Stimulated activated CD8-positive, alpha-beta memory T cell treated with anti-CD3 and anti-CD28 coated beads, Interleukin-2, amount 100 ng/mL, for 1 hour (primary cell): ENCODE measurements at places on chromosomes 11 and 22.

DNA sequence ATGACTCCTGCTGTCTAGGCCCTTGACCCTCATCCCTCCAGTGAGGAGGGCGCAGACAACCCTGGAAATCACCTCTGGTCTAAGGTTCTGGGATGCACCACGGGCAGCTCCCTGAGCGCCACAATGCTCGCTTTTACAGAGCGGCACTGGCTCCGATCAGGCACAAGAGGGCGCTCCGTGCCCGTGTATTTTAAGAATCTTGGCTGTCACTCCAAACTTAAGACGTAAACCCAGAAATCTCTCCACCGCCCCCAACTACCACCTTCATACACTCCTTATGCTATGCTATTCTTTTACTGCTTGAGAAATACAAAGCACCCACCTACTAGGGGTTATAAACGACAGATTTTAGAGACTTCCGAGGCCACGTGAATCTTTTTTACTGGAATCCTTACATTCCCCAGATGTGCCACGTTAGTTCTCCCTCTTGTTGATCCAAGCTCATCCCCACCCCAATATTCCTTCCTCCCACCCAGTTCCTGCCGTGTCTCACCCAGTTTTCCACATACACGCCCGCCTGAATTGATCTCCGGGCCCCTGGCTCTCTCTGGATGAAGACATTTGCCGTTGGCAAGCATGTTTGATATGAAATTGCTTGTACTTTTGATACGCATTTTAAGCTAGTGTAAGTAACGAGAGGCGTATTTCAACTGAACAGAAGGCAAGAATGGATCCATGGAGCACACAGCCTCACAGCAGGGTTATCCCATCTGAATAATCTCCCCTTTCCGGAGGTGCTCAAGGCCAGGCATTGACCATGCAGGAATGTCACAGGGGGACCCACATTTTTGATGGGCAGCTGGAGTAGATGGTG lies 453.5 kb downstream of the OPCML start:
- no peak for DNase-seq

- no peak for DNase-seq
Measured at GRCh38 chr11:116449522-116449921, 323.3 kb downstream of the BUD13 start.

GRCh38 chr11:27241311-27242122 lies 121.5 kb downstream of the CCDC34 start:
- no peak for DNase-seq

- DNase-seq, result no peak
Measured at GRCh38 chr22:46806794-46807193, 44.3 kb downstream of the TBC1D22A start.

GRCh38 chr22:33832558-33833151 lies 87.6 kb downstream of the LARGE1 start:
- DNase-seq, result no peak

DNA sequence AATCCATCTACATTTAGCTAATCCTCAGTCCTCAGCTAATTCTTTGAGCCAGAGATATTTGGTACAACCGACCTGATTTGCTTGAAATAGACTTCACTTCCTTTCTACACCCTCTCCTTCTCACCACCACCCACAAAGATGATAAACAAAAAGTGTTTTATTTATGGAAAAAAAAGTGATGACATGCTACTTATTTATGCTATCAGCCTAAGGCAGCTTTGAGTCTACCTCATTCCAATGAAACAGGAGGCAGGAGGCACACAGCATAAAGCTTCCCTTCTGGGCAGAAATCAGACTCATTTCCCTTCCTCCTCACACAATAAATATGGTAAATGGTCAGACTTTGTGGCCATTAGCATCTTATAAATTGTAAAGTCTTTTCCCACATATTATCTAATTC lies 325.7 kb downstream of the SOX6 start:
- no peak for DNase-seq

DNA sequence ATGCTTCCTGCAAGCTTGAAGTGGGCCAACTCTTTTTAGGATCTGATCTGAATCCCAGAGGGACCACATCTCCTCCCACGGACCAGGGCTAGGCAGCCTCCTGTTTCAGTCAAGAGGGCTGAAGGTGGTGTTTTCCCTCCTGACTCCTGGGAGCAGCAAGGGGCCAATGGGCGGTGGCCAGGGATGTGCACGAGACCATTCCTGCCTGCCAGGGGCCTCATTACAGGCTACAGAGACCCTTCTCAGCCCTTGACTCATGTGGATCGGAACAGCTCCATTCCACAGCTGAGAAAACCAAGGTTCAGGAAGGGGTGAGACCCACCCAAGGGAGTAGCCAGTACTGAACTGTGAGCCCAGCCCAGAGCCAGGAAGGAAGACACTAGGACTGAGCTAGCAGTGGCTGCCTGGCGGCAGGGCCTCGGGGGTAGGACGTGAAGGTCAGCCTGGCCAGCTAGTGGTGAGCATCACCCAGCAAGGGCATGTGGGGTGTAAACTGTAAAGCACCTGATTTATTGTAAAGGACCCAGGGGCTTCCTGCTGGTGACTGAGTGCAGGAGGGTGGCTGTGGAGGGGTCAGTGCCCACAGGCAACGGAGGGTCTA lies 3.4 kb upstream of the P2RY6 start:
- DNase-seq, result no peak

DNA sequence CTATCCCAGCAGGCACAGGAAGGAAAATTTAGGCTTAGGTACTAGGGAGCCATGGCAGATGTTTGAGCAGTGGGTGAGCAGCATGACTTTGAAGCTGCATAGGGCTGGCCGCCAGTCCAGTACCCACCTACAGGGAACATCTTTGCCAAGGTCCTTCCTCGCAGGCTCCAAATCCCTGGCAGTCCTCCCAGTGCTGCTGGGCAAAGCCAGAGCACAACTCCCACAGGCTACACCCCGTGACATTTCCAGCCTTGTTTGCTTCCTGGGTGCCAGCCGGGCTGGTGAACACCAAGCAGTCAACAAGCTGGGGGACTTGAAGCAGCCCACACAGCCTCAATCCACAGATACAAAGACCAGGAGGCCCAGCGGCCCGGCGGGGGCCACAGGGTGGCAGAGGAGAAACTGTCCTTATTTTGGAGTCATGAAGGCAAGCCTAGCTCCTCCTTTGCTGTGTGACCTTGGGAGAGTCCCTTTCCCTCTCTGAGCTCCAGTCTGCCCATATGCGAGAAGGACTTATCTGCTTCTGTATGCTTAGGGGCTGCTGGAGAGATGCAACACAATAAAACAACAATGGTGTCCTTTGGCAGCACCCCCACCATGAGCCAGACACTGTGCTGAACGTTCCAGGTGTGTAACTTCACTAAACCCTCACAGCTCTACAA lies 28.0 kb downstream of the TPST2 start:
- no peak for DNase-seq

- DNase-seq, result no peak
Measured at GRCh38 chr11:57560146-57560545, 7.3 kb downstream of the UBE2L6 start.

DNA sequence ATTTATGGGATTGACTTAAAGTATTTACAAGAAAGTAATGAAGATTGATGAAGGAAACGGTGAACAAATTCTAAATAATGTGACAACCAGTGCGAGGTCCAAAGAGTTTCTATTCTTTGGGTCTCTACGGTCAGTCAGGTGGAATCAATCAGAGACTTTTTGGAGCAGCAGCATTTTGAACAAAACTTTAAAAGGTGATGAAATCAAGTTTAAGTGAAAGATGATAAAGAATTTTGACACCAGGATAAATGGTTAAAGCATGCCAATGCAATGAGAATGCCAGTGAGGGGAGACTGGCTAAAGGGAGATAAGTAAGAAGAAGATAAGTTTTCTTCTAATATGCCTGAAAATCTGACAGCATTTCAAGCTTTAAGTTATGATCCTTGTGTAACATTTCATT lies 67.9 kb downstream of the DCUN1D5 start:
- no peak for DNase-seq

DNA sequence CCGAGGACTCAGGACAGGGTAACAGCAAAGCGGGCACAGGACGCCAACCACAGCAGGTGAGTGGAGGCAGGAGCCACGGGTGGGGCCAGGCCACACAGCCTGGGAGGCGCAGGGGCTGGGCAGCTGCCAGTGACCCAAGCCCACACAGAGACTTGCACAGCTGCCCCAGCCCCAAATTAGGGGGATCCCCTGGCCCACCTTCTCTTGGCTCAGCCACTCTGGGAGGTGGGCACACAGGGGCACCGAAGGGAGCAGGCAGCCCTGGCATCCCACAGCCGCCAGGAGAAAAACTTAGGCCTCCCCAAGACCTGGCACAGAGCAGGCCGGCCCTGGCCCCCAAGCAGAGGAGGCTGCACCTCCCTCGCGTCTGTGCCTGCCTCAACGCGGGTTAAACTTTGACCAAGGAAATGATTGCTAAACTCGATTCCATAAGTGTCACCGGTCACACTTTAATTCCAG lies at the start of gene SLC22A12:
SLC22A12 (plus strand) TSS at position 458 of the 459 bp plus-strand sequence. CDS start 337 bp downstream, outside the sequence.
- no peak for DNase-seq

DNA sequence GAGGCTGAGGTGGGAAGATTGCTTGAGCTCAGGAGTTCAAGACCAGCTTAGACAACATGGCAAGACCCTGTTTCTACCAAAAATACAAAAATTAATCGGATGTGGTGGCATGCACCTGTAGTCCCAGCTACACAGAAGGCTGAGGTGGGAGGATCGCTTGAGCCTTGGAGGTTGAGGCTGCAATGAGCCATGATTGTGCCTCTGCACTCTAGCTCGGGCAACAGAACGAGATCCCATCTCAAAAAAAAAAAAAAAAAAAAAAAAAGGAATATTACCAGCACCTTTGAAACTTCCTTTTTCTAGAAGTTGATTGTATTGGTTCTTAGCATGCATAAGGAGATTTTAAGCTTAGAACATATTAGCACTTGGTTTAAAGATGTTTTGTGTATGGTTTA lies 11.4 kb downstream of the CRKL start:
- no peak for DNase-seq

- peak; percentile 78 for DNase-seq
Measured at GRCh38 chr11:117817368-117818040, 7.0 kb downstream of the FXYD2 start.

GRCh38 chr11:131685206-131685605 lies 314.8 kb downstream of the NTM start:
- DNase-seq, result no peak
